Thyroid gland (tissue), 4 donors: ENCODE measurements at places on chromosomes 7 and 10. TPM values are rescaled to one million over a fixed set of nuclear protein-coding genes. Genes with fewer than 3 reads are reported as not detected.

CLDN3 gene
- 253 TPM for total RNA-seq

SFTPA2 gene
- total RNA-seq: 0.27 TPM

ASB10 gene
- total RNA-seq: not detected

TMEM209 gene
- total RNA-seq: 25.0 TPM

LIPF gene
- total RNA-seq: not detected

ITGA8 gene
- total RNA-seq: 4.6 TPM

TRIM50 gene
- 1.7 TPM for total RNA-seq
